ENCODE measurements at places on chromosomes 6 and 20. TPM values are rescaled to one million over a fixed set of nuclear protein-coding genes. Genes with fewer than 3 reads are reported as not detected.

The BMP2 gene
- 12.4 TPM for total RNA-seq

- DNase-seq: no peak
Observed at GRCh38 chr6:15044146-15044882, 201.6 kb upstream of the JARID2 start.

The FAM209A gene
- total RNA-seq: 0.71 TPM

DNA sequence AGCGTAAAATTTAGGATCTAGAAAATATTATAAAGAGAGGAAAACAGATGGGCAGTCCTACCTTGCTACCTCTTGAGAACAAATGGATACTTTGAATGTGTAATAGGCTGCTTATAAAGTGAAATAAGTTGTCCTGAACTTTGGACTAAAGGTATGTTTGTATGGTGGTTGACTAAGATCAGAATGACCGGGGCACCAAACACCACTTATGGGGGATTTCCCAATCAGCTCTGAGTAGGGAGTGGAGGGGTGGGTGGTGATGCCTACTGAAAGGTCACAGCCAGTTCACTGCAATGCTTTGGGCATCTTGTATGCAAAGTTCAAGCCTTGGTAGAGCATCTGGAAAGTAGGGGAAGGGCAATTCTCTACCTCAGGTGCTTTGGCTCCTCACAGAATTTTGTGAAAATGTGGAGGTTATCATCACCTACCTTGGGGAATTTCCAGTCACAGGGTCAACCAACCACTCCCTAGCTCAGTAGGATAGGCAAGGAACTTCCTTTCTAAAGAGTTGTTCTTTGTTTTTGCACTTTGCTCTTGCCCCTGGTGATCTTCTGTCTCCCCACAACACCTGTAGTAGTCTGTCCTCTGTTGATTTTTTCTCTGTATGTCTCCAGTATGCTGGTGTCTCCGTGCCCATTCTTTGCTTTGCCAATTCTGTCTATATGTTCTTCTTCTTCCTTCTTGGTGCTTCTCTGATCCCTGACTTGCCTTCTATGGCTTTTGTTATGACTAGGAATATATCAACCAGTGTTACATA lies at the start of gene TRIM31:
TSS of gene TRIM31 (minus strand) at position 88 of the 757 bp plus-strand sequence. CDS start 285 bp downstream, outside the sequence.
- DNase-seq: no peak

The TGIF2 gene
- total RNA-seq: 12.4 TPM

DNA sequence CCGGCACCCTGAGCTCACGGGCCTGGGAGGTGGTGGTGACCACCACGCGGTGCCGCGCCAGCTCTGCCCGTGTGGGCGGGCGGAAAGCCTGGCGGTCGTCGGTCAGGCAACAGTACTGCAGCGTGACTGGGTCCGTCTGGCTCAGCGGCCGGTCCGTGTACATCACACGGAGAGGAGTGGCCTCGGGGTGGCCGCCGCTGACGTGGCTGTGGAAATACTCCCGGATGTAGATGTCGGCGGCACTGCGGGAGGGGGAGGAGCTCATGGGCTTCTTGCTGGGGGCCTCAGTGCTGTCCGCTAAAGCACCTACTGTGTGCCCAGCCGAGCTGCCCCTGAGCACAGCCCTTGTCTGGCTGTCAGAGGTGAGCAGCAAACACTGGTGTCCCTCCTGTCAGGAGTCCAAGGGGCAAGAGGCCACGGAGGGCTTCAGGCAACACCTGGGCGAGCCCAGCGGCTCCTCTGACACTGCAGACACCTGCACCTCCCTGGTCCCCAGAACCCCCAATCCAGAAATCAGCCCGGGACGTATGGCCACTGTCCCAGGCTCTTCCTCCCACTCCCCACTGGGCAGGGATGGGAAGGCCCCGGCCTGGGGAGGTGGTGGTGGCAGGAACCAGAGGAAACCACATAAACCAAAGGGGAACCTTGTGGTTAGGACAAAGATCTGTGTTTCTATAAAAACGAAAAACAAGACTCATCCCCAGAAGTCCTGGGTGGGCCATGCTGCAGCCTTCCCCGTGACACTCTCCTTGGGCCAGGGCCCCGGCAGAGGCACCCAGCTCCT lies 6.5 kb downstream of the HELZ2 start:
- DNase-seq: peak; percentile 86

The BMP5 gene
- total RNA-seq: 13.3 TPM

- no peak for DNase-seq
Observed at GRCh38 chr6:125114248-125114858, 39.2 kb upstream of the TPD52L1 start.

- no peak for DNase-seq
Observed at GRCh38 chr20:8974009-8974708, 94.7 kb upstream of the PLCB4 start.

The APMAP gene
- total RNA-seq: 82.9 TPM

The KCNQ2 gene
- total RNA-seq: not detected

The DOK5 gene
- total RNA-seq: 0.74 TPM

- DNase-seq: no peak
Observed at GRCh38 chr20:2312876-2313275, 17.1 kb downstream of the TGM3 start.

Measured in lower lobe of right lung (tissue), 2 donors.